ENCODE measurements at places on chromosomes 13 and 19. TPM values are rescaled to one million over a fixed set of nuclear protein-coding genes. Genes with fewer than 3 reads are reported as not detected.

The RGL3 gene
- total RNA-seq: 0.36 TPM

The FCER2 gene
- not detected for total RNA-seq

The RASL11A gene
- 8.8 TPM for total RNA-seq

The C19orf67 gene
- total RNA-seq: not detected

The TNFSF13B gene
- total RNA-seq: 2.2 TPM

The F10 gene
- 0.29 TPM for total RNA-seq

The CCDC194 gene
- not detected for total RNA-seq

The RXFP2 gene
- not detected for total RNA-seq

The TNNI3 gene
- not detected for total RNA-seq

The NECTIN2 gene
- total RNA-seq: 38.9 TPM

The FREM2 gene
- total RNA-seq: not detected

The FGF22 gene
- not detected for total RNA-seq

The LILRB2 gene
- not detected for total RNA-seq

The ACP7 gene
- total RNA-seq: not detected

The PINLYP gene
- 0.72 TPM for total RNA-seq

The HSPB6 gene
- 9.1 TPM for total RNA-seq

GRCh38 chr13:22903301-22903700 lies 277.5 kb upstream of the SGCG start:
- H3K27me3 ChIP-seq: no peaks in the 10 kb centered on the region
- H3K27ac ChIP-seq: no peak overlapping the region
- no peaks in the 10 kb centered on the region for H3K4me1 ChIP-seq
- no peak overlapping the region for H3K4me3 ChIP-seq

- no peak for DNase-seq
- H3K27me3 ChIP-seq: no peaks in the 10 kb centered on the region
- no peak overlapping the region for H3K4me3 ChIP-seq
- H3K27ac ChIP-seq: no peak overlapping the region
Observed at GRCh38 chr13:80180740-80181355, 160.1 kb downstream of the SPRY2 start.

GRCh38 chr13:27011661-27012060 lies 159.9 kb downstream of the USP12 start:
- DNase-seq: no peak
- no peaks in the 10 kb centered on the region for H3K36me3 ChIP-seq
- peaks cover 7% of the 10 kb centered on the region for H3K27me3 ChIP-seq
- no peak overlapping the region for H3K27ac ChIP-seq
- peaks cover 9% of the 10 kb centered on the region for H3K4me1 ChIP-seq

- H3K27ac ChIP-seq: no peak overlapping the region
- no peaks in the 10 kb centered on the region for H3K27me3 ChIP-seq
- H3K36me3 ChIP-seq: peaks cover 75% of the 10 kb centered on the region
- no peak overlapping the region for H3K4me3 ChIP-seq
- DNase-seq: peak; percentile 72
- H3K4me1 ChIP-seq: no peaks in the 10 kb centered on the region
Observed at GRCh38 chr19:47754206-47755064, 9.1 kb downstream of the NOP53 start.

DNA sequence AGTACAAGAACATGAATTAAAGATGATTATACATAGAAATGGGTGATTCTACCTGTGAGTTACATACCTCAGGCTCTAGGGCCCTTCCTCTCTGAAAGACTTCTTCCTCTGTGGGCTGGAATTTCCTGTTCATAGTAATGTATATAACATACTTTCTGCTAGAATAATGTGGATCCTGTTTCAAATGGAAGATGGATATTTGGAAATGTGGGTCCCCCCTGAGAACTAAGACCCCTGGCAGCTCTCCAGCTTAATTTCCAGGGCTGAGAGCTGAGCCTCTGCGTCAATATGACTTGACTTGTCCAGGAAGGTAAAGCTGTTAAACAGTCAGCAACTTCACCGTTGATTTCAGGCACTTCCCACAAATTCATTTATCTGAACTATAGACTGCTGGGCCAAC lies 296.3 kb downstream of the NALCN start:
- no peak overlapping the region for H3K27ac ChIP-seq
- H3K4me1 ChIP-seq: no peaks in the 10 kb centered on the region
- DNase-seq: no peak
- H3K4me3 ChIP-seq: no peak overlapping the region
- H3K27me3 ChIP-seq: no peaks in the 10 kb centered on the region

DNA sequence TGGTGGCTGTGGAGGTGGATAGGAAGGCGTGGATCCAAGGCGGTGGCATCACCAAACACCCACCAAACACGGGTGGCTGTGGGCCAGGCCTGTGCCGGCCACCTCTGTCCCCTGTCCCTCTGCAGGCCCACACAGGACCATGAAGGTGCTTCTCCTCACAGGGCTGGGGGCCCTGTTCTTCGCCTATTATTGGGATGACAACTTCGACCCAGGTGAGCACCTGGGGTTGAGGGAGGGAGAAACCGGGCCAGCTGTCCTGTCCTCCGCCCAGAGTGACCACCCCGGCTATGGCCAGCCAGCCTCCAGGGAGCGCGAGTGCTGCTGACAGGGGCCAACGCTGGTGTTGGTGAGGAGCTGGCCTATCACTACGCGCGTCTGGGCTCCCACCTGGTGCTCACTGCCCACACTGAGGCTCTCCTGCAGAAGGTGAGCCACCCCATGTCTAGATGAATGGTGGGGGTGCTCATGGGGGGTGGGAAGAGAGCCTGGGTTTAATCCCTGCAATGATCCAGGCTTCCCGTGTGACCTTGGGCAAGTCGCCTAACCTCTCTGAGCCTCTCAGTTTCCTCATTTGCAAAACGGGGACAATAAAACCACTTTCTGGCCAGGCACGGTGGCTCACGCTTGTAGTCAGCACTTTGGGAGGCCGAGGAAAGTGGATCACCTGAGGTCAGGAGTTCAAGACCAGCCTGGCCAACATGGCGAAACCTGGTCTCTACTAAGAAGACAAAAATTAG lies 4.0 kb downstream of the HSD11B1L start:
- no peaks in the 10 kb centered on the region for H3K36me3 ChIP-seq
- H3K27ac ChIP-seq: no peak overlapping the region
- peaks cover 5% of the 10 kb centered on the region for H3K4me1 ChIP-seq
- H3K27me3 ChIP-seq: no peaks in the 10 kb centered on the region
- peak; percentile 65 for DNase-seq
- H3K4me3 ChIP-seq: no peak overlapping the region

- no peaks in the 10 kb centered on the region for H3K4me1 ChIP-seq
- no peak for DNase-seq
- H3K27ac ChIP-seq: no peak overlapping the region
Observed at GRCh38 chr13:54563286-54563685, 1534.7 kb downstream of the OLFM4 start.

GRCh38 chr19:11626252-11626651 lies 29.0 kb downstream of the ZNF627 start:
- H3K27me3 ChIP-seq: no peaks in the 10 kb centered on the region
- no peak for DNase-seq
- no peak overlapping the region for H3K4me3 ChIP-seq
- no peak overlapping the region for H3K27ac ChIP-seq

GRCh38 chr13:34857558-34858325 lies 84.3 kb upstream of the NBEA start:
- no peaks in the 10 kb centered on the region for H3K36me3 ChIP-seq
- no peaks in the 10 kb centered on the region for H3K4me1 ChIP-seq
- no peak overlapping the region for H3K27ac ChIP-seq

DNA sequence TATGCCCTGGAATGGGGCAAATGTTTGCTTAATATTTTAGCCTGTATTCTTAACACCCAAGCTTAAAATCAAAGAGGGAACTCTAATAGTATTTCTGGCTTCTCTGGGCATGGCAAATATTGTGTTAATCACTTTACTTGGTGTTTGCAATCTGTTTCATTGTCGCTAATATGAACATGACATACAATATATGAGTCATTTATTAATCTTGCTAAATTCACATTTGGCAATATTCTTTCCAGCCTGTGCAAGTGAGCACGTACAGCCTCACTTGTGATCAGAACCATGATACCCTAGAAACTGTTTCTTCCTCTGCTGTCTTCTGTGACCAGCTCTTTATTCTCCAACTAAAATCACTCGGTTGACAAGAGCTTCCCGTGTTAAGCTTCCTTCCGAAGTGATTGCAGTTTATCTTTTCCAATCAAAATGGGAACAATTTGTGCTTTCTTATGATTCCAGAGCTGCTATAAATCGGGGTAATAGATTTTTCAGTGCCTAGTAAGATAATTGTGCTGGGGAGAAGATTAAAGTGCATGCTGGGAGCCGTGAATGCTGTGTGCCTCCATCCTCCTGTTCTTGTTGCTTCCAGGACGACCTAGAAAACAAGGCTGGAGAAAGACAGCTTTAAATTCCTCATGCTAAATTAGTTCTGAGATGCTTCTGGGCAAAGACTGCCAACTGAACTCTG lies 153.0 kb upstream of the TMTC4 start:
- H3K4me1 ChIP-seq: peaks cover 7% of the 10 kb centered on the region
- no peaks in the 10 kb centered on the region for H3K27me3 ChIP-seq
- H3K27ac ChIP-seq: no peak overlapping the region
- no peaks in the 10 kb centered on the region for H3K36me3 ChIP-seq

GRCh38 chr13:111383591-111384440 lies 63.4 kb downstream of the TEX29 start:
- no peaks in the 10 kb centered on the region for H3K27me3 ChIP-seq
- H3K4me1 ChIP-seq: no peaks in the 10 kb centered on the region
- H3K36me3 ChIP-seq: no peaks in the 10 kb centered on the region
- no peak for DNase-seq

DNA sequence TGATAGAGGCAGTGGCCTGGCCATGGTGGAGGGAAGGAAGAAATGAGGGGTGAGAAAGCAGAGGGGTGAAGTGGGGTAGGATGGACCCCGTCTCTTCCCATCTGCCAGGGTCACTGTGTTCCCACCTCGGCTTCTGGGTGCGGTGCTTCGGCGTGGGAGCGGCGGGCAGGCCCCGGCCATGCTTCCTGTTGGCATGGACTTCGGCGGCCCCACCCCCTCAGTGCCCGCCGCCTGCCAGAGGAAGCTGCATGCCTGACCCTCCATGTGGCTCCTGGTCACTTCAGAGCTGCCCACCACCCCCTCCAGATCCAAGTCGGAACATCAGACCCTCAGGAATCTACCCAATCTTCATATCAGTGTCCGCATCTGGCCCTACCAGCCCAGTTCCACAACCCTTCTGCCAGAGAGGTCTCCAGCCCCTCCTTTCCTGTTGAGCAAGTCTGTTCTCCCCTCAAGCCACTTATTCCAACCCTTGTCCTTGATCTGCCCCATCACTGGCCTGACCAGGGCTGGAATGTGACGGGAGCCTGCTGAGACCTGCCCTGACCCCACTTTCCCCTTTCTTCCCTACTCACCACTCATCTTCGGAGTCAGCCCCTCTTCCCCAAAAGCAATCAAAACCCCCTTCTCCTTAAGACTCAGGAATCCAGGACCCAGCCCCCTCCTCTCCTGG lies 1.5 kb downstream of the KCNN4 start:
- peaks cover 38% of the 10 kb centered on the region for H3K4me1 ChIP-seq
- no peaks in the 10 kb centered on the region for H3K27me3 ChIP-seq
- DNase-seq: peak; percentile 51

GRCh38 chr19:48639483-48640375 lies 2.5 kb upstream of the DBP start:
- H3K4me1 ChIP-seq: peaks cover 31% of the 10 kb centered on the region
- H3K4me3 ChIP-seq: no peak overlapping the region
- no peak overlapping the region for H3K27ac ChIP-seq
- peaks cover 5% of the 10 kb centered on the region for H3K27me3 ChIP-seq
- DNase-seq: peak; percentile 77
- no peaks in the 10 kb centered on the region for H3K36me3 ChIP-seq

- no peak overlapping the region for H3K4me3 ChIP-seq
- H3K4me1 ChIP-seq: no peaks in the 10 kb centered on the region
- no peak for DNase-seq
- no peaks in the 10 kb centered on the region for H3K36me3 ChIP-seq
Observed at GRCh38 chr13:107956889-107957288, 258.4 kb downstream of the LIG4 start.

- peak overlapping the region; percentile 52 for H3K27ac ChIP-seq
- no peaks in the 10 kb centered on the region for H3K36me3 ChIP-seq
- no peak for DNase-seq
- peaks cover 22% of the 10 kb centered on the region for H3K4me1 ChIP-seq
- H3K27me3 ChIP-seq: no peaks in the 10 kb centered on the region
- H3K4me3 ChIP-seq: no peak overlapping the region
Observed at GRCh38 chr13:43664700-43665191, 122.0 kb downstream of the ENOX1 start.

DNA sequence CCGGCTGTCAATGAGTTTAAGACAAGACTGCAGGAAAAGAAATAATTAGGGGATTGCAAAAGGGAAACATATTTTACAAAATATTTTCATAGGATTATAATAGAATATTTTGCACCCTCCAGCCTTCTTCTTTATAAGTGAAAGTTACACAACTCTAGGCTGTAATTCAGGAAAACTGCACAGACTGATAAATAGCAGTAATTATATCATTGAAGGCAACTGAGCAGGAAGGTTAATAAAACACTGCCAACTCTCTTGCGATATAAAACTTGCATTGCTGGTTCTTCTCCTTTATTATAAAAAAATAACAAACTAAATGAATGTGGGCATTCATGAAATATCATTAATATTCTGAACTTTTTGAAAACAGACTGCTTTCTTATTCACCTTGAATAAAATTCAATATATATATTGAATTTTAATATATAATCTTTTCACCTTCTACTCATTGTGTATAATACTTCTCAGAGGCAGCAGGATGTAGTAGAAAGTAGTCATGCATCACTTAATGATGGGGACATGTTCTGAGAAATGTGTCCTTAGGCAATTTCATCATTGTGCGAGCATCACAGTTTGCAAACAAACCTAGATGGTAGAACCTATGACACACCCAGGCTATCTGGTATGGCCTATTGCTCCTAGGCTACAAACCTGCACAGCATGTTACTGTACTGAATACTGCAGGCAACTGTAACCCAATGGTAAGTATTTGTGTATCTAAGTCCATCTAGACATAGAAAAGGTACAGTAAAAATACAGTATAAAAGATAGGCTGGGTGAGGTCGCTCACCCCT lies 24.9 kb upstream of the STARD13 start:
- no peaks in the 10 kb centered on the region for H3K27me3 ChIP-seq
- no peaks in the 10 kb centered on the region for H3K36me3 ChIP-seq
- DNase-seq: no peak

- peaks cover 16% of the 10 kb centered on the region for H3K4me1 ChIP-seq
- no peaks in the 10 kb centered on the region for H3K36me3 ChIP-seq
- DNase-seq: peak; percentile 94
- no peak overlapping the region for H3K4me3 ChIP-seq
- no peaks in the 10 kb centered on the region for H3K27me3 ChIP-seq
Observed at GRCh38 chr19:2503521-2504109, 27.7 kb downstream of the GADD45B start.

Measured in osteoblast (primary cell).